ENCODE measurements at places on chromosomes 16 and 17.

GRCh38 chr16:85395207-85395912 is 217.8 kb upstream of the GSE1 start:
- no peak for DNase-seq

GRCh38 chr17:49521088-49521450 is 26.0 kb downstream of the NGFR start:
- no peak for DNase-seq

DNA sequence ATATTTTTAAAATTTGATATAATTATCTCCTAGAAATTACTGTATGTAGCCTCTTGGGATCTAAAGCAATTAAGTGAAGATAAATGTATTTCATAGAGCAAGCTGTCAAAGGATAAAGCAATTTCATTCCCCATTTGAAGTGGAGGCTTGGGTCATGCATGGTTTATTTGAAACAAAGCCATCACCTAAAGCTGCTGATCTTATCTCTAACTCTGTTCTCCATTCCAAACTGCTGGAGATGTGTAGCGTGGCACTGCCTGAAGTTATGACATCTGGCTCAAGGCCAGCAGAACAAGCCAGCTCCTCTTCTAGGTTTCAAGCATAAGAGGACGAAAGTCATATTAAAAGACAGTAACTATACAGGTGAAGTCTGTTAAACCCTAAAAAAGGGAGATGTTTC is 83.9 kb downstream of the HIC1 start:
- DNase-seq: no peak

- no peak for DNase-seq
These were observed 6.1 kb upstream of the WFIKKN2 start for GRCh38 chr17:50829332-50829731.

DNA sequence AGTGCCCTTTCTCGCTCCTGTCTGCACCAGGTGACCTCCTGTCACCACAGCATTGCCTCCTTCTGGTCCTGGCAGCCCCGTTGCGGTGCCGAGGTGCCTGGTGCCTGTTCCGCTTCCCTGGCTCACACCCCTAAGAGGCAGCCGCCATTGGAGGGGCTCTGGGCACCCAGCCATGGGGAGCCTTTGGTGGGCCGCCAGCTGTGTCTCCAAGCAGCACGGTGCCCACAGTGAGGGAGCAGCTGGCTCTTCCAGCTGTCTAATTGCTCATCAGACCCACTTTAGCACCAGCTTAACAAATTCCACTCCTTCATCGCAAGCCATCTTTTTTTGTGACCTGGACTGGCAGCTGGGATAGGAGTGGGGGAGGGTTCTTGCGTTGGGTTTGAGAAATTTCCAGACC is 276.1 kb downstream of the SNX29 start:
- DNase-seq: no peak

GRCh38 chr17:40004072-40004471 is 11.2 kb upstream of the CSF3 start:
- no peak for DNase-seq

GRCh38 chr16:57335366-57335765 is 23.2 kb upstream of the CCL22 start:
- no peak for DNase-seq

GRCh38 chr16:86353148-86353547 is 157.2 kb upstream of the FOXF1 start:
- no peak for DNase-seq

GRCh38 chr17:49434821-49435670 is 20.4 kb upstream of the PHB1 start:
- DNase-seq: peak; percentile 23

DNA sequence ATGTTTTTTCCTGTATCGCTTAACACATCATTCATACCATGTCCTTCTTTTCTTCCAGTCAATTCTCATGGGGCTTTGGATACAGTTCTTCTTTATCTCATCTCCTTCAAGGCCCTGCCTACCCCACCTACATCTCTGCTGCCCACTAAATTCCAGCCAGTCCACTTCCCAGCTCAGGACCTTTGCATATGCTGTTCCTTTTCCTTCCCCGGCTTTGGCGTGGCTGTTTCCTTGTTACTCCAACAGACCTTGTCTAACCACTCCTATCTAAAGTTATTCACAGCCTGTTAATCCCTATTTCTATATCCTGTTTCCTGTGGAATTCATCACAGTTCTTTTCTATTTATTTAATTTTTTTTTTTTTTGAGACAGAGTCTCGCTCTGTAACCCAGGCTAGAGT is 6.6 kb upstream of the STAT3 start:
- DNase-seq: no peak

- no peak for DNase-seq
These were observed 15.5 kb upstream of the TMEM94 start for GRCh38 chr17:75440738-75441448.

- no peak for DNase-seq
These were observed 182.3 kb upstream of the SOX9 start for GRCh38 chr17:71938340-71939010.

GRCh38 chr16:82947698-82948097 is 320.9 kb downstream of the CDH13 start:
- DNase-seq: no peak

DNA sequence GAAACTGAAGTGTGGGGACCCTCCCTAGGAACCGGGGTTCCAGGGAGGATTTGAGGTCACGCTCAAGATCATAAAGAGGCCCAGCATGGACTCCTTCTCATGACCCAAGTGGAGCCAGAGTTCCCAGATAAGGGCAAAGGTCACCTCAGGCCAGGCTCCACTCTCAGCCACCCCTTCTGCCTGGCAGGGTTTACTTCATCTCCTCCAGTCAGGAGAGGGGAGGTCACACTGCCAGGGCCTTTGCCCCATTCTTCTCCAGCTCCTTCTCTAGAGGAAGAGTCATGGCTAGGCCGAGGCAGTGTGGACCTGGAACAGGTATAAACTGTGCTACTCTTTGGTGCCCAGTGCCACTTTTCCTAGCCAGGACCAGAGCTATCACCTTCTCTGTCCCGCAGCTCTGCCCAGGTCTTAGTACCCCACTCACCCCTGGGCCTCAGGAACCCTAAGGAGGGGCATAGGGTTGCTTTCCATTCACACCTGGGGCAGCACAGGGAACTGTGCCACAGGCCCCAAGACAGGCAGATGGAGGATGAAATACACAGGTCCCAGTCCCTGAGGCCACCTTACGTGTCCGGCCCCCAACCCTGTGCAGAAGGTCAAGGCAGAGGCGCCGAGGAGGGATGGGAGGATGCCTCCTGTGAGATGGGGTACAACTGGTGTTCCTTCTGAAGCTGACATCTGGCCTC is 879 bp upstream of the ACSF2 start:
- no peak for DNase-seq

- DNase-seq: no peak
These were observed 8.8 kb downstream of the VPS53 start for GRCh38 chr17:705863-706262.

DNA sequence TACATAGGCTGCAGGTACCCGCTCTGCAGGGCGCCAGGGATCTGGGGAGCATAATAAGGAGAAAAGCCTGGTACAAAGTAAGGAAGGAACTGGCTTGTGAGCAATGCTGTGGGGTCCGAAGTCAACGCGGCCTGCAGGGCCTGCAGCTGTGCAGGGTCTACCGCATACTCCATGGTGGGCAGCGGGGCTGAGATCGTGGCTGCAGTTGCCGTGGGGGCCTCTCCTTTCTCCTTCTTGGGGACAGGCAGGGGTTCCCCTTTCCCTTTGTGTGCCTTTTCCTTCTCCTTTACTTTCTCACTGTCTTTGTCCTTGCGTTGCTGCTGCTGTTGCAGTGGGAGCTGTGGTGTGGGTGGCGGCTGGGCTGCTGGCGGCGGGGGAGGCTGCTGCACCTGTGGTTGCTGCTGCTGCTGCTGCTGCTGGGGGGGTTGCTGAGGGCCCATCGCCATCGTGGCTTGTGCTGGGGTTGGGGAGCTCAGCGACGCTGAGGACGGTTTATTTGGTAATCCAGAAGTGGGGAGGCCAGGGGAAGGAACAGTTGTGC is 259.6 kb downstream of the ZFHX3 start:
- no peak for DNase-seq

- DNase-seq: no peak
These were observed 187.1 kb downstream of the TMEM114 start for GRCh38 chr16:8402981-8403843.

DNA sequence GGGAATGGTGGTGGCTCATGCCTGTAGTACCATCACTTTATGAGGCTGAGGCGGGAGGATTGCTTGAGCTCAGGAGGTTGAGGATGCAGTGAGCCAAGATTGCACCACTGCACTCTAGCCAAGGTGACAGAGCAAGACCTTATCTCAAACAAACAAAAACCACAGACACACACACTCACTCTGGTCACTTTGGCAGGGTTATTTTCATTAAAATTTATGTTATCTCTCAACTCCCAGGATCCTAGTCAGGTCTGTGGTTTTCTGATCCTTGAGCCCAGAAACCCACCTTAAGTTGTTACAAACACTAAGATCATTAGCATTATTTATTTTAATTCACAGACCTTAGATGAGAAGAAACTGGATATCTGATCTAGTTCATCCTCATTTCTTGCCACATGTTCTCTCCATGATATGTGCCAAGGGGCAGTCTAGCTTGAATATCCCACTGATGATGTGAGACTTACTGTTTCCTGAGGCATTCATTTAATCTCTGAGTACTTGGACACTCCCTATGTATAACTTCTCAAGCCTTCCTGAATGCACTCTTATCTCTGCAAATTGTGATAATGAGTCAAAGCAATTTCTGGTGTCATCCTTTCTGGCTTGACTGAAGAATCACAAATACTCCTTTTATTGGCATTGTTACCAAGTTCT is 9.6 kb downstream of the ABHD15 start:
- no peak for DNase-seq

- DNase-seq: no peak
These were observed 21.9 kb downstream of the CRK start for GRCh38 chr17:1434150-1434549.

GRCh38 chr16:27377666-27378485 is 24.1 kb upstream of the IL21R start:
- no peak for DNase-seq

DNA sequence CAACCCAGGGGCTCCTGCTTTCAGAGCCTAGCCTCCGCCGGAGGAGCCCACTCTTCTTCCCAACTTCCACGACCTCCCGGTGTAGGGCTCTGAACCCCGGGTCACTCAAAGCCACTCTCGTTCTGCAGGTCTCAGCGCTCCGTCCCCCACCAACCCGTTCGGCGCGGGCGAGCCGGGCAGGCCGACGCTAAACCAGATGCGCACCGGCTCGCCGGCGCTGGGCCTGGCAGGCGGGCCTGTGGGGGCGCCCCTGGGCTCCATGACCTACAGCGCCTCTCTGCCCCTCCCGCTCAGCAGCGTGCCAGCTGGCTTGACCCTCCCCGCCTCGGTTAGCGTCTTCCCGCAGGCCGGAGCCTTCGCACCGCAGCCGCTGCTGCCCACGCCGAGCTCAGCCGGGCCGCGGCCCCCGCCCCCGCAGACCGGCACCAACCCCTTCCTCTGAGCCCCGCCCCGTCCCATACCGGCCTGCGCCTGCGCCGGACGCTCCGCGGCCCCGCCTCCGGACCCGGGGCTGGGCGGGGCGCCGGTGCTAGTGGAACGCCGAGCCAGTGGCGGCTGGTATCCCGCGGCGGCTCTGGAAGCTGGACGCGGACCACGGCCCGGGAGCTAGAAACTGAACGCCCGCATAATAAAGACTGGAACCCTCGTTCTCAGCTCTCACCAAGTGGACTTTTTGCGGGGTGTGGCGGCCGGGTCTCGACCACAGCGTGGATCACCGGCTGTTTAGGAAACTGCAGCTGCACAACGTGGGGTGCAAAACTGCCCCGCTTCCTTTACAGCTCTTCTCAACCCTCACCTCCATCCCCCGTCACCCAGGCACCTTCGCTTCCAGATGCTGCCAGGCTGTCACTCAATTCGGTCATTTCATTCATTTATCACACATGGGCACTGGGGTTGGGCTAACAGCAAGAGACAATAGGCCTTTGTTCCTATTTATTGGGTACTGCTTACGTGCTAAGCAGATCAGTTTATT is 5.0 kb upstream of the SPATA20 start:
- DNase-seq: peak; percentile 85

DNA sequence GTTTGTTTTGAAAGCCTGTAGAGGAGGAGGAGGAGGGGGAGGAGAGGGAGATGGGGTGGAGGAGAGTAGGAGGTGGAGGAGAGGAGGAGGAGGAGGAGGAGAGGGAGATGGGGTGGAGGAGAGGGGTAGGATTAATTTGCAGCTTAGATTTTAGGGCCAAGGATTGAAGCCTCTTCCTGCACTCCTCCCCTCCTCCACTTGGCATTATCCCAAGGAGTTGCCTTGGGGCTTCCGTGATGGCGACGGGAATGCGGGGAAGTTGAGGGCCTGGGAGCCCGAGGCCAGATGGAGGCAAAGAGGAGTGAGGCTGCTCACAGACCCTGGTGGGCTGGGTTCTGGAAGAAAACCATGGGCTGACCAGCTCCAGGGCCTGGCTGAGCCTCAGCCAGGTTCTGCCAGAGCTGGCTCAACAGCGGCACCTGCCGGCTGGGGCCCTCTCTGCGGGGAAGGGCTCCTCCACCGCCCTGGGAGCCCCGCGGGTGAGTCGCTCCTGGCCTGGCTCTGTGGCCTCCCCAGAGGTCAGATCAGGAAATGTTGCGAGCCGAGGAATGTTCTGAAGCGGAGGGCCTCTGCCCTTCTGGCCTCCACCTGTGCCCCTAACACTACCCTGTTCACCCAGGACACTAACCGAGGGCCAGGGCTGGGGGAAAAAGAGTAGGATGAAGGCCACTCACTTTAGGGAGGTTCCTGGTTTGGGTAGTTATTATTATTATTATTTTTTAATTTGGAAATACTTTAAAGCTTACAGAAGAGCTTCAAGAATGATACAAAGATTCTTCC is 23.9 kb upstream of the FMNL1 start:
- peak; percentile 90 for DNase-seq

DNA sequence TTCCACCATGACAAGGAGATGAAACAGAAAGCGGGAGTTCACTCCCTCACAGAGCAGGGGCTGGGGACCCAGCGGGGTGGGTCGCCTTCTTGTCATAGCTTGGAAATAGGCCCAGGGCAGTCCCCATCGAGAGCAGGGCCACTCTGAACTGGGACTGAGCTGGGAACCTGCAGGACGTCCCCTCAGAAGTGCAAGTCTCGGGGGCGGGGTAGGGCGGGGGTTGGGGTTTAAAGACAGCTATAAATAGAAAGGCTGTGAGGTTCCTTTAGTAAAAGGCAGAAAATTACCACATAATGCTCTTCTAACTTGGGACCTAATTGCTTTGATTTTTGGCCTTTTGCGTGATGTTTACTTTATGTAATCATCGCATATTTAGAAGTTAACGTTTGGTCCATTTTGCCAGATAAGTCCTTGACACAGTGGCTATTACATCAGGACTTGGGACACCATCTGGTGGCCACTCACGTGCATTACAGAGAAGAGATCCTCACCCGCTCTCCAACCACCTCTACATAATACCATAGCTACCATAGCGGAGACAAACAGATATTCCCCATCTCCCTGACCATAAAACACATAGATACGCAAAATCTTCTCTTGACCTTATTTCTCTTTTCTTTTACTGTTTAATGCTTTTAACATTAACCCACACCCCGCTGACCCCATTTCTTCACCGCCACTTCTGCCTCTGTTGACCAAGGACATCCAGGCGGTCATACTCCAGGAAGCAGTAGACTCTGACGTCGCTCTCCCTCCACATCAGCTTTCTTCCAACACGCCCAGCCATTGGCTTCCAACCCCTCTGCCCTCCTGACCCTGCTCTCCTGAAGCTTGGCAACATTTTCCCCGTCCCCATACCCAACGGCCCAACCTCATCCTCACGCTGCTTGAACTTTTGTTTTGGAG is 27.5 kb upstream of the PIK3R6 start:
- peak; percentile 50 for DNase-seq

- DNase-seq: no peak
These were observed 256.2 kb downstream of the FOXL1 start for GRCh38 chr16:86834451-86835035.
